Mesothelial cell of epicardium (in vitro differentiated cells): ENCODE measurements at places on chromosomes 6 and 20.

- DNase-seq, result no peak
Observed at GRCh38 chr6:22332711-22333110, 35.9 kb upstream of the PRL start.

DNA sequence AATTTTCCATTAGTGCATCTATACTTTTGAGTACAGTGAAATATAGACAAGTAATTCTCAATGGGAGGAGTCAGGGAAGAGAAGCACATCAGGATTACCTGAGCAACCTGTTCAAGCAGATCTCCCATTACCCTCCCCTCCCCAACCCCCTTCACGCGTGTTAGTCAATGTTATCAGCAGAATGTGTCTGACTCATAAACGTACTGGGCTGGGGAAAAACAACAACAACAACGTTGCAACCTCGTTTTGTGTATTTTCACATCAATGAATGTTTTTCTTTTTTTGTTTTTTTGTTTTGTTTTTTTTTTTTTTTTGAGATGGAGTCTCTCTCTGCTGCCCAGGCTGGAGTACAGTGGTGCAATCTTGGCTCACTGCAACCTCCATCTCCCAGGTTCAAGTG lies 287.0 kb upstream of the STXBP5 start:
- DNase-seq, result no peak

GRCh38 chr6:26536571-26537159 lies 1.5 kb upstream of the HMGN4 start:
- peak; percentile 46 for DNase-seq

DNA sequence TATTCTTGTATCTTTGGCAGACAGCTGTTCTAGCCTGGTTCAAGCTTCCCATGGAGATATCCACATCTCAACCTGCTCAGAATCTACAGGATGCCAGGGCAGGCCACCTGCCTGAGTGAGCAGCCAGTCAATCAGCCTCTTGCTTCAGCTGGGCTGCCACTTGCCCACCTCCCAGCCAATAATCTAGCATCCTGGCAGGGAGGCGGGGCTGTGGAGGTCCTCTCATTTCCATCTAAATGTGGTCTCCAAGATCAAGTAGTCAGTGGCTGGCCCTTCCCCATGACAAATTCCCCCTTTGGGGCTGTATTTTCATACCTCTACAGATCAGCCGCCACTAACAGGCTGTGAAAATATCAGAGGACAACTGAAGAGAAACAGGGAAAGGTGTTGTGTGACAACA lies 33.0 kb upstream of the SPDEF start:
- DNase-seq, result no peak

- DNase-seq, result no peak
Observed at GRCh38 chr20:1870792-1871550, 24.2 kb upstream of the SIRPA start.

DNA sequence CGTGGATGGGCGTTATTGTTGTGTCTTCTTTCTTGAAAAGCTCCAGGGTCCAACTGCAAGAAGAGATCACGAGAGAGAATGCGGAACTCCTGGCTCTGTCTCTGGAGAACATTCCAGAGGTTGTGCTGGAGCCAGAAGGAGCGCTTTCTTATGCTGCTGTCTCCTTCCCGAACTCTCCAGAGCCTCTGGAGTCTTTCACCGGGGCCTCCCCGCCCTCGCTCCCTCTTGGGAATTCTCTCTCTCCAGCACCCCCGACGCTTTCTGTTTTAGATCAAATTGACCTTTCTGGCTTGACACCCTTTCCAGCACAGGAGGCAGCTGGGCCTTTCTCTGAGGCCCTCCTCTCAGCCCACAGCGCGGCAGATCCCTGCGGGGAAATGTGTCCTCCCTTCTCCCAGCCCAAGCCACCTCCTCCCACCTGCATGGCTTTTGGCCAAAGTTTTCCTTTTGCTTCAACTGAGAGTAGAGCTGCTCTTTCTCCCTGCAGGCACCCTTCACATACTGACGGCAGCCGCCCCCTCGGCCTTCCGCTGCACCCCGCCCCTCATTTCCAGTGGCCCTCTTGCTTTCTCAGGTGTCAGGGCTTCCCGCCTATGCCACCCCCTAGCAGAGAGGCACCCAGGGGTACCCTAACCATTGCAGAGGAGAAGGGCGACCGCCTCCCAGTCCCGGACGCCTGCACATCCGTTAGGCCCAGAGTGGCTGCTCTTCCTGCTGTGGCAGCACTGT lies 6.6 kb upstream of the CCR6 start:
- no peak for DNase-seq

DNA sequence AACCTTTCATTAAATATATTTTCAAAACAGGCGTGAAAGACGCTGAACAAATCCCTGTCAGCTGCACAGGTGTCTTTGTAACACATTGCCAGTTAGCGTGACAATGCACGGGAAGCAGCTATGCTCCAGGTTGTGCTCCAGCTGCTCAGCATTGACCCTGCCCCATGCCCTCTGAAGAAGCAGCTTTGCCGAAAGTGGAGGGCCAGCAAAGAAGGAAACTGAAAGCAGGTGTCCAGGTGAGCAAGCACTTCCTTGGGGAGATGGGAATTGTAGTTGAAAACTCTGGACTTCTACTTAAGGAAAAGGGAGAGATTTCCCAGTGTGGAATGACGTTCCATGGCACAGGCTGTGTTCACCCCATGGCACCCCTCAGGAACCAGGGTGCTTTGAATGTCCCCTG lies 125.7 kb downstream of the TTLL2 start:
- DNase-seq, result no peak

DNA sequence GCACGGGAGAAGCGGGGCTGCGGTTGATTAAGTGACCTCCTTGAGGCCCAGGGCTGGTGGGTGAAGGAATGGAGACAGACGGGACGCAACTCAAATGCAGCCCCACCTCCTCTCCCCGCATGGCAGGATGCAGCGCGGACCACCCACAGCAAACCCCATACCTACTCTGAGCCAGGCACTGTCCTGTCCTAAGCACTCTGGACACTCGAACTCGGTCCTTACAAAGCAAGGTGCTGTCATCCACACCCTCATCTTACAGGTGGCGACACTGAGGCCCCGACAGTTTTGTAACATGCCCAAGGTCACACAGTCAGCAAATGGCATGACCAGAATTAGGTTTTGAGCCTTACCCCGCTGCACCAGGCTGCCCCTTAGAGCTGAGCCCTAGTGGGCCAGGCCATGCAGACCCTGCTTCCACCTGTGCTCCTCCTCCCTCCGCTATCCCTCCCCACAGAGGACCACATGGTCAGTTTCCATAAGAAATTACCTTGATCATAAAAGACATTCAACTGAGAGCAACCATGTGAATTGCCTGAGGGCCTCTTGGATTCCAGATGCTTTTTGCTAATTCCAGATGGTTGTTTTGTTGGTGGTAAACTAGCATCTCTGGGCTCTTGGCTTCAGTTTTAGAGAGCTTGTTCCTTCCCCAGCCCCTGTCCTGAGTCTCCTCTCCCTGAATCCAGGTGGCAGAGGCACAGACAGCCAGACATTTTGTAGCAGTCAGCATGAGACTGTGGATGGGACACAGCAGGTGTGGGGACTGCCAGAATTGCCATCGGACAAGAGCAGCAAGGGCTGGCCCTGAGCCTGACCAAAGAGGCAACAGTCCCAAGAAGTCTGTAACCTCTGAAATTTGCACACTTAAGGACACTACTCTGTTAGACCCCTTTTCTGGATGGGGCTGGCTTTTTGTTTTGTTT lies 171.9 kb upstream of the PMEPA1 start:
- DNase-seq, result no peak

DNA sequence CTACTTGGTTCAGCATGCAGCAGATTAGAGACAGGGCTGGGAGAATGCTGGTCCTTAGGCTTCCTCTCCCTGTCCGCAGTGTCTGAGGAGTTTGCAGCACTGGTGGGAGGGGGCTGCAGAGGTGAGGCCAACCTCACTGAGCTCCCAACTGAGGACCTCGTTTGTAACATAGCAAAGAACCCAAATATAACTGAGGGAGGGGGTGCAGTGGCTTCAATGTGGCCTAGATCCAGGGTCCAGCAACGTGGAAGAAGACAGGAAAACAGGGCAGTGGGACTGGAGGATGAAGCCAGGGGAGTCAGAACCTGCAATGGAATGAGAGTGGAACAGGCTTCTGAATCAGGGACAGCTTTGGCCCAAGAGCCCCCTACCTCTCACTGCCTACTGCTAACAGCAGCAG lies 84.3 kb upstream of the MAFB start:
- no peak for DNase-seq

DNA sequence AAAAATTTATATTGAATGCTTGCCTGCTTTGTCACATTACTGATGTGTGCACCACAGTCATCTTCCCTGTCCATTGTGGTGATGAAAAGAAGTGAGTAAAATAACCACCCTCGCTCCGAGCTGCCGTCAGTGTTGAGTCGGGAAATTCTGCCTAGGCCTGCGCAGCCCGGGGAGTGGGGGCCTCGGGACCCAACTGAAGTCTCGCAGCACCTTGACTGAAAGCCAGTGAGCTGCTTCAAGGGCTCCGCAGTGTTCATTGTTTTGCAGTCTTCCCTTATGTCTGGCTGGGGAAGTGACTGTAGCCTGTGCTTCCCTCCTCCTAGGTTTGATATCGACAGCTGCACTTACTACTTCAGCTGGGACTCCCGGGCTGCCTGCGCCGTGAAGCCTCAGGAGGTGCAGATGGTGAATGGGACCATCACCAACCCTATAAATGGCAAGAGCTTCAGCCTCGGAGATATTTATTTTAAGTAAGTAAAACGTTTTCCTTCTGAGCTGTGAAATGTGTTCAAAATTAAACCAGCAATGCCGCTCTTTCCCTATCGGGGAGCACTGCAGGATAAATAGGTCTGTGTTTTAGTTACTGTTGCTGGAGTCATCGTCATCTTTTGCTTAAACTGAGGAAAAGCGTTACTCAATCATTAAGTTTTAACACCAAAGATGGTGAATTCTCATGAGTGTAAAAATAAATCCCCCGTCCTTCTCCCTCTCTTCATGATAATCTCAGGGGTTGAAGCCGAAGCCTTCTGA lies 32.7 kb upstream of the SLC22A1 start:
- no peak for DNase-seq

DNA sequence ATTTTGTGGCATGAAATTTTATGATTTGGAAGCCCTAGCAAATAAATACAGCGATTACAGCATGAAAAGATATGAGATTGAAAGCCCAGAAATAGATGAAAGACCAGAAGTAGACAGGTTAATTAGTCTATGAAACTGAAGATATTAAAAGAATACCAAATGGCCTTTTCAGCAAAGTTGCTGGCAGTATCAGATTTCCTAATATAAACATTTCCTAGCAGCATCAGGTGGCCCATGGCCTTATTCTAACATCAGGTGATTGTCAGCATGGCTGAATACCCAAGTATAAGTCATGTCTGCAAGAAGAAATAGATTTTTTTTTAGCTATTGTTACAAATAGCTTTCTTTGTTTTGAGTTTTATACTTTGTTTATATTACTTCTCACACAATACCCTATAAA lies 93.2 kb downstream of the CLVS2 start:
- no peak for DNase-seq

DNA sequence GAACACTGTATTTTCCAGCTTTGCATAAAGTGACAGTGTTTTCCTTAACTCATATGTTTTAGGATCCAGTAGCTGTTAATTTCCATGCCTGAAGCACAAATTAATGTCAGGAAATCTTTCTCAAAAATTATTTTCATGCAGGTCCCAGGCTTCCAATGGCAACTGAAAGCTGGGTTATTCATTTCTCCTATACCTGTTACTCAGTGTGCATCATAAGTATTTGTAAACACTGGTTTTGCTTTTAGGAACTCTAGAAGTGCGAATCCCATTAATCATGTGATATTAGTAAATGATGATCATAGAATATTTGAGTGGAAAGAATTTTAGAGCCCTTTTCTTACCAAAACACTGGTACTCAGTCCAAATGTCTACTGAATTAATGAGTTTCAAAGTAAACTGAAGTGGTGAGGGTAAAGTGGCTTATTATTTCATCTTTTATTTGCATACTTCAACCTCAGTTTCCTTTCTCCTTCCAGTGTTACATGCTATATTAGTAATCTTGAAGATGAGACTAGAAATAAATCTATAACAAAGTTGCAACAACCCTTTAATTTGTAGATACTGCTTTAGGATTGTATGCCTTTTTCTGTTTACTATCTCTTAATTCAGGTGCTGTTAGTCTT lies 124.0 kb downstream of the ZFAND3 start:
- no peak for DNase-seq

DNA sequence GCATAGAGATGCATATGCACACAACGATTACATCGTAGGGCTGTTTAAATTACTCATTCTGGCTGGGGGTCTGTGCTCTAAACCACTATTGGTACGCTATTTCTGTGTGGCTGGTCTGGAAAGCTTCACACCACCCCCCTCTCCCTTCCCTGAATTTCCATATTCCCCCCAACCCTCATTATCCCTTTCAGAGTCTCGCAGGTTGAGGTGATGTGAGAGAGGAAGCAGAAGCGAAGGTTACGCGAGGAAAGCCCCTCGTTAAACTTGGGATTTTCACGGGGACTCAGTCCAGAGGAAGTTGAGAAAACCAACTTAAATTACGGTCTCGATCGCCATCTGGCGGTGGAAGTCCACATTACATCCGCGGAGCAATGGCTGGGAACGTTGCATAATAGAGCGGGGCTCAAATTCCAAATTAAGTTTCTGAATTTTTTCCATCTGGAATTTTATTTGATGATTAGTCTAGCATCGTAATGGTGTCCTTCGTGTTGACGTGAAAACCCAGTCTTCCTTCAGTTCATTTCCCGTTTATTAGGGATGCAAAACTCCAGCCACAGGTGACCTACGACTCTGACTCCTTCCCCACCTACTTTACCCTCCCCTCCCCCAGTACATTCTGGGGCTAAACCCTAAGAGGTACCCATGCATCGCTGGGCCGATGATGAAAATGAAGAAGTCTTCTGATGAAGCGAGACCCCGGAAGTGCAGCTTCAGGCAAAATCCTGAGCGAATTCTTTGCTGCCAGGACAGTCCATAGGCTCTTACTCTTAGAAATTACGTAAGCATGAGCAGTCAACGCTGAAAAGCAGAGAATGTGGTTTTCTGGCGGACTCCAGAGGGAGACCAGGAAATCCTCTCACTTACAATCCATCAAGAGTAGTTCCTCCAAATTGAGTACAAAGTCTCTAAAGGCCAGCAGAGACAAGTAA lies 19.7 kb downstream of the HLA-DOB start:
- peak; percentile 46 for DNase-seq

GRCh38 chr20:58498470-58499068 lies 16.6 kb downstream of the APCDD1L start:
- DNase-seq, result no peak

DNA sequence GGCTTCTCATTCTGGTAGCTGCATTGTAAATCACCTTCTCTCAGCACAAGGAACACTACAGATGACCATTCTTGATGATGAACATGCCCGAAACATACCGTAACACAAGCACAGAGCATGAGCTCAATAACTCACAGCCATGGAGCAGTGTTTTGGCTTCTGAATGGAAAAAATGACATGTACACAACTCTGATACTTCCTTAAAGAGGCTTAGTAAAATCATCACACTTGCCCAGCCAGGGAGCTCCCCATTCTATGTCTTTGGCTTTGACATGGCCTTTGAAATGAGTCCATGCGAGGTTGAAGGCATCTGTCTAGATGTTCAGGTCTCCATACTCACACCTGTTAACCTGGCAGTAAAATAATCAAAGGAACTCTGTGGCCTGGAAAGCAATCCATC lies 87.6 kb downstream of the MYB start:
- no peak for DNase-seq

- DNase-seq, result peak; percentile 74
Observed at GRCh38 chr6:16760516-16761470, at the start of gene ATXN1. Gene ATXN1 (minus strand): TSS chr6:16761460.
